Left lung (tissue), 14 donors: ENCODE measurements at places on chromosomes 7 and 10. TPM values are rescaled to one million over a fixed set of nuclear protein-coding genes. Genes with fewer than 3 reads are reported as not detected.
A peak's percentile ranks its signal among the peaks of the same experiment; 100 is the strongest.

SPDYE18 gene
- total RNA-seq: 0.44 TPM

WEE2 gene
- total RNA-seq: not detected

- no peaks in the 10 kb centered on the region for H3K36me3 ChIP-seq
- no peak overlapping the region for H3K27ac ChIP-seq
- no peak for DNase-seq
- H3K27me3 ChIP-seq: peaks cover 78% of the 10 kb centered on the region
These were observed 7.3 kb downstream of the SKIDA1 start for GRCh38 chr10:21518149-21518640.

- H3K4me1 ChIP-seq: no peaks in the 10 kb centered on the region
- no peaks in the 10 kb centered on the region for H3K36me3 ChIP-seq
- H3K27ac ChIP-seq: no peak overlapping the region
These were observed 7.1 kb downstream of the CABCOCO1 start for GRCh38 chr10:61669849-61670248.

GRCh38 chr7:77444123-77444522 is 28.0 kb upstream of the GSAP start:
- H3K36me3 ChIP-seq: no peaks in the 10 kb centered on the region
- H3K4me3 ChIP-seq: no peak overlapping the region
- DNase-seq: no peak
- no peaks in the 10 kb centered on the region for H3K27me3 ChIP-seq
- peaks cover 41% of the 10 kb centered on the region for H3K4me1 ChIP-seq

DNA sequence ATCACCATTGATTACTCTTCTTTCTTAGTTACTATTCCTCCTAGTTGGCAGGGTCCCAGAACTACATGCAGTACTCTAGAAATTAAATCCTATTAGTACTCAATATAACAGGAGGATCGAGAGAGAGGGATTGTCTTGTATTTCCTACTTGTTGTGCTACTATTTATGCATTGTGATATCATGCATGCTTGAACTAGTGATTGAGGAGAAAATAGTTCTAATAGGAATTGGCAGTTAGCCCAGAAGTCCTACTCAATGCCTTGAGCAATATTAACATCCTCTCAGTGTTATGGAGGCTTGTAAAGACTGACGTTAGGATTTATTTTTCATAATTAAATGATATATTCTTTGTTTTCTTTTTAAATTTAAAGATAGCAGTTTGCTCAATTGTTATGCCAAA is 67.4 kb downstream of the FOXP2 start:
- no peaks in the 10 kb centered on the region for H3K4me1 ChIP-seq
- H3K27me3 ChIP-seq: no peaks in the 10 kb centered on the region
- H3K27ac ChIP-seq: no peak overlapping the region
- peak; percentile 26 for DNase-seq
- H3K36me3 ChIP-seq: no peaks in the 10 kb centered on the region

- no peaks in the 10 kb centered on the region for H3K4me1 ChIP-seq
- H3K36me3 ChIP-seq: no peaks in the 10 kb centered on the region
- no peak overlapping the region for H3K27ac ChIP-seq
- no peak for DNase-seq
- H3K4me3 ChIP-seq: no peak overlapping the region
These were observed 38.1 kb downstream of the COL1A2 start for GRCh38 chr7:94432817-94433216.

DNA sequence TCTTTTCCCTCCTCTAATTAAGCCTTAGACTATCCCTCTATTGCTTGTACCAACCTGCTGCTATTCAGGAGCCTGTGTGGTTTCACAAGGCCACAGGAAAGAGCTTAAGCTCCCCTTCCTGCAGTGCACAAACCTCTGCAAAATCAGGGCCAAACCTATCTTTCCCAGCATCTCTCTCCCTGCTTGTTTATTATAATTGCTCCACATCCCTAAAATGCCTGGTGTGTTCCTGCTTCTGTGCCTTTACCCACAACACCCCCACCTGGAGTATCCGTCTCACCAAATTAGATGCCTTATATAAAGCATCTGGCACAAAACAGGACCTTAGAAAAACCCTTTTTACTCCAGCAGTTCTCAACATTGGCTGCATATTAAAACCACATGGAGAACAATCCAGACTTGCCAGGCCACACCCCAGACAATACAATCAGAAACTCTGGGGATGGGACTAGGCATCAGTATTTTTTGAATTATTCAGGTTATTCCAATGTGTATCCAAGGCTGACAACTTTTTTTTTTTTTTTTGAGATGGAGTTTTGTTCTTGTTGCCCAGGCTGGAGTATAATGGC is 16.7 kb downstream of the SEC31B start:
- H3K36me3 ChIP-seq: no peaks in the 10 kb centered on the region
- no peak overlapping the region for H3K27ac ChIP-seq
- H3K4me1 ChIP-seq: no peaks in the 10 kb centered on the region
- H3K4me3 ChIP-seq: no peak overlapping the region
- H3K27me3 ChIP-seq: no peaks in the 10 kb centered on the region
- no peak for DNase-seq

DNA sequence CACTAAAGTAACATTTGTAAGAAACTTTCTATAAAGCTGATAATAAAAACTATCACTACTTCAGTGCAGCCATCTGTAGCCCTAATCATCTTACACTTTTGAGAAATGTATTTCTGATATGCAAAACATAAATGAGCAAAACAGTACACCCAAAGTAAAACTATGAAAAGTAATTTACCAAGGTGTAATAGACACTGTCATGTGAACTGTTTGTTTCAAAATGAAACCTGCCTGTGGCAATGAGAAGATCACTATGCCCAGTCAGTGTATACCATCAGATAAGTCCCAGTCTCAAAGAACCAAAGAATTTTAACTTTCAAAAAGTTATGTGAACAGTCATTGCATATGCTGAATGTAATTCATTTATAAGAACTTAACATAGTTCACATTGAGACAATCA is 398.1 kb downstream of the CDC14C start:
- no peak for DNase-seq
- H3K4me3 ChIP-seq: no peak overlapping the region
- no peaks in the 10 kb centered on the region for H3K27me3 ChIP-seq
- no peaks in the 10 kb centered on the region for H3K4me1 ChIP-seq
- H3K36me3 ChIP-seq: no peaks in the 10 kb centered on the region

GRCh38 chr10:127920306-127921074 is 13.6 kb downstream of the PTPRE start:
- H3K4me1 ChIP-seq: peaks cover 80% of the 10 kb centered on the region
- H3K27me3 ChIP-seq: no peaks in the 10 kb centered on the region
- no peak for DNase-seq

DNA sequence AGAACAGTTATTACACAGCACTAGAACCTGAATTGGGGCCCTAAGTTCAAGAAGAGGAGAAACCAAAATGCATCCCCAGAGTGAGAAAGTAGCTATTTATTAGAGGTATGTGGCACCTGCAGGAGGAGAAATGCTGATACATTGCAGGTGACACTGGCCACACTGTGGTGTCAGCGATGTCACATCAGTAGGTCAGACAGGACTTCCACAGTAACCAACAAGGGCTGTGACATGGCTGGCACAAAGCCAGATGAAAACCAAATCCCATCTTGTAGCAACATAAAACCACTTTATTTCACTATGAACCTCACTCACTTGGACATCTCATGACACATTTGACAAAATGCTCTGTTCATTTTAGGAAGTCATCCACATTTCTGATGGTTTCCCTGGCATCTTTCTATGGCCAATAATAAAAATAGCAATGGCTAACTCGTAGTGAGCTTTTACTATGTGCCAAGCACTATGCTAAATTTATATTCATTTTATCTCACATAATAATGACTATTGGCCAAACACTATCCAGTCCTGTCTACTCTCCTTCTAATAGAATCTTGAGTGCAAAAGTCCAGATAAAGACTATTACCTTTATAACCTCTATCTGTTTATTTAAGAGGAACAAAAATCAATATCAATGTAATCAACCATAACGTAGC is 154.2 kb downstream of the TSPAN12 start:
- no peaks in the 10 kb centered on the region for H3K27me3 ChIP-seq
- no peak overlapping the region for H3K27ac ChIP-seq
- no peak for DNase-seq
- no peaks in the 10 kb centered on the region for H3K36me3 ChIP-seq

- no peaks in the 10 kb centered on the region for H3K36me3 ChIP-seq
These were observed 227.6 kb downstream of the FZD1 start for GRCh38 chr7:91491868-91492267.

DNA sequence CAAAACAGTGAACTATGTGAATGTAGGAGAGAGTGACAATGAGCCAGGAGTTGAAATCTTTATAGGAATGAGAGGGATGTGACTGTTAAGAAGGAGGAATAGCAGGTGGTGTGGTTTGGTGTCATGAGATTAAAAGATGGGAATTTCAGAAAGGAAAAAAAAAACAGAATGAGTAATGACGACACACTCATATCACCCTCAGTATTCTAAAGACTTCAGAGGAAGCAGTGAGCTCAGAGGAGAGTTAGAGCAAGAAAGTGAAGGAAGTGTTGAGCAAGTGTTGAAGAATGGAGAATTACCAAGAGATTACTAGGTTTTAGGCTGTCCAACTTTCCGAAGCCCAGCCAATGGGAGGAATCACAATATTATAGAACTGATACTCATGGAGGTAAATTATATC is 220.5 kb upstream of the HGF start:
- no peak overlapping the region for H3K27ac ChIP-seq
- no peaks in the 10 kb centered on the region for H3K27me3 ChIP-seq
- H3K36me3 ChIP-seq: no peaks in the 10 kb centered on the region
- H3K4me1 ChIP-seq: no peaks in the 10 kb centered on the region
- H3K4me3 ChIP-seq: no peak overlapping the region
- DNase-seq: no peak

- H3K4me3 ChIP-seq: no peak overlapping the region
- DNase-seq: no peak
- H3K27ac ChIP-seq: no peak overlapping the region
- no peaks in the 10 kb centered on the region for H3K27me3 ChIP-seq
- H3K4me1 ChIP-seq: no peaks in the 10 kb centered on the region
These were observed 9.4 kb upstream of the COL13A1 start for GRCh38 chr10:69792341-69792740.
